ENCODE measurements at places on chromosomes 11 and 22. TPM values are rescaled to one million over a fixed set of nuclear protein-coding genes. Genes with fewer than 3 reads are reported as not detected.
A peak's percentile ranks its signal among the peaks of the same experiment; 100 is the strongest.

XKR3 gene
- not detected for total RNA-seq

TBC1D10A gene
- 4.7 TPM for total RNA-seq

DNA sequence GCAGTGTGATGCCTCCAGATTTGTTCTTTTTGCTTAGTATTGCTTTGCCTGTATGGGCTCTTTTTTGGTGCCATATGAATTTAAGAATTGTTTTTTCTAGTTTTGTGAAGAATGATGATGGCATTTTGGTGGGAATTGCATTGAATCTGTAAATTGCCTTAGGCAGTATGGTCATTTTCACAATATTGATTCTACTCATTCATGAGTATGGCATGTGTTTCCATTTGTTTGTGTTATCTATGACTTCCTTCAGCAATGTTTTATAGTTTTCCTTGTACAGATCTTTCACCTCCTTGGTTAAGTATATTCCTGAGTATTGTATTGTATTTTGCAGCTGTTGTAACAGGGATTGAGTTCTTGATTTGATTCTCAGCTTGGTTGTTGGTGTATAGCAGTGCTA, 18.3 kb upstream of the ZBED5 start:
- peaks cover 7% of the 10 kb centered on the region for H3K4me1 ChIP-seq
- peak overlapping the region; percentile 20 for H3K27ac ChIP-seq
- H3K4me3 ChIP-seq = no peak overlapping the region
- H3K36me3 ChIP-seq = no peaks in the 10 kb centered on the region

- peak overlapping the region; percentile 91 for H3K27ac ChIP-seq
- no peak overlapping the region for H3K4me3 ChIP-seq
- no peaks in the 10 kb centered on the region for H3K4me1 ChIP-seq
- no peak for DNase-seq
These were observed 100.8 kb downstream of the TRAF6 start for GRCh38 chr11:36409152-36409816.

DNA sequence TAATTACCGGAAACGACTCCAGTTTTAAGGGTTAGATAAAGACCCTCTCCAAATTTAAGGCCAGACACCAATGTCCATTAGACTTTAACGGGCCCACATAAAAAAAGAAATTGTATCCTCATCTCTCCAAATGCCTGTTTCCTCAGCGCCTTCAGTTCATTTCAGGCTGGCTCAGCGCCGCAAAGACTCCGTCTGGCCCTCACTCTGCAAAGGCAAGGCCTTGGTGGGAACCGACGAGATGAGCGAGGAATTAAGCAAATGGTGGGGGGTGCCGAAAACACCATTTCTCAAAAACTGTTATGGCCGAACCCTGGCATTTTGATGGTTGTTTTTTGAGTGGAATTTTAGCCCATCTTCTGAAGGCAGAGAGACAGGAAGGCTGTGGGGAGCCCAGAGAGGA, 15.7 kb downstream of the MN1 start:
- no peaks in the 10 kb centered on the region for H3K27me3 ChIP-seq
- H3K27ac ChIP-seq = peak overlapping the region; percentile 48
- DNase-seq = no peak
- peaks cover 23% of the 10 kb centered on the region for H3K4me1 ChIP-seq

GRCh38 chr11:31680770-31681169, 130.4 kb downstream of the PAX6 start:
- no peak overlapping the region for H3K27ac ChIP-seq
- H3K4me1 ChIP-seq = no peaks in the 10 kb centered on the region
- H3K4me3 ChIP-seq = no peak overlapping the region
- H3K27me3 ChIP-seq = no peaks in the 10 kb centered on the region
- H3K36me3 ChIP-seq = no peaks in the 10 kb centered on the region

DNA sequence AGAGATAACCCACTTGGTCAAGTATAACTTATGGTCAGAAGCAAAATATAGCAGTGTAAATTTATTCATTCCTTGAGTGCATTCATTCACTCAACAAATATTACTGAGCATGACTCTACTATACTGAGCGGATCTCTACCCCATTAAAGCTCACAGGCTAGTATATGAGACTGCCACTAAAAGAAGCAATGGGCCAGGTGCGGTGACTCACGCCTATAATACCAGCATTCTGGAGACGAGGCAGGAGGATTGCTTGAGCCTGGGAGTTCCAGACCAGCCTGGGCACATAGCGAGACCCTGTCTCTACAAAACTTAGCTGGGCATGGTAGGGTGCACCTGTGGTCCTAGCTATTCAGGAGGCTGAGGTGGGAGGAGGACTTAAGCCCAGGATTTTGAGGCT, 197.6 kb upstream of the BLID start:
- H3K4me3 ChIP-seq = no peak overlapping the region
- no peak for DNase-seq
- H3K4me1 ChIP-seq = no peaks in the 10 kb centered on the region
- H3K27ac ChIP-seq = no peak overlapping the region
- no peaks in the 10 kb centered on the region for H3K36me3 ChIP-seq

GRCh38 chr11:134691295-134691873, 279.3 kb upstream of the B3GAT1 start:
- no peaks in the 10 kb centered on the region for H3K4me1 ChIP-seq
- no peak for DNase-seq
- H3K27ac ChIP-seq = no peak overlapping the region
- H3K4me3 ChIP-seq = no peak overlapping the region
- H3K36me3 ChIP-seq = no peaks in the 10 kb centered on the region

- no peak overlapping the region for H3K27ac ChIP-seq
- H3K4me3 ChIP-seq = no peak overlapping the region
- H3K27me3 ChIP-seq = no peaks in the 10 kb centered on the region
- no peaks in the 10 kb centered on the region for H3K36me3 ChIP-seq
- no peak for DNase-seq
- peaks cover 7% of the 10 kb centered on the region for H3K4me1 ChIP-seq
These were observed 49.1 kb downstream of the LRRC32 start for GRCh38 chr11:76621466-76621865.

All from heart left ventricle (tissue), 16 donors.